ENCODE measurements at places on chromosomes 3 and 15.

DNA sequence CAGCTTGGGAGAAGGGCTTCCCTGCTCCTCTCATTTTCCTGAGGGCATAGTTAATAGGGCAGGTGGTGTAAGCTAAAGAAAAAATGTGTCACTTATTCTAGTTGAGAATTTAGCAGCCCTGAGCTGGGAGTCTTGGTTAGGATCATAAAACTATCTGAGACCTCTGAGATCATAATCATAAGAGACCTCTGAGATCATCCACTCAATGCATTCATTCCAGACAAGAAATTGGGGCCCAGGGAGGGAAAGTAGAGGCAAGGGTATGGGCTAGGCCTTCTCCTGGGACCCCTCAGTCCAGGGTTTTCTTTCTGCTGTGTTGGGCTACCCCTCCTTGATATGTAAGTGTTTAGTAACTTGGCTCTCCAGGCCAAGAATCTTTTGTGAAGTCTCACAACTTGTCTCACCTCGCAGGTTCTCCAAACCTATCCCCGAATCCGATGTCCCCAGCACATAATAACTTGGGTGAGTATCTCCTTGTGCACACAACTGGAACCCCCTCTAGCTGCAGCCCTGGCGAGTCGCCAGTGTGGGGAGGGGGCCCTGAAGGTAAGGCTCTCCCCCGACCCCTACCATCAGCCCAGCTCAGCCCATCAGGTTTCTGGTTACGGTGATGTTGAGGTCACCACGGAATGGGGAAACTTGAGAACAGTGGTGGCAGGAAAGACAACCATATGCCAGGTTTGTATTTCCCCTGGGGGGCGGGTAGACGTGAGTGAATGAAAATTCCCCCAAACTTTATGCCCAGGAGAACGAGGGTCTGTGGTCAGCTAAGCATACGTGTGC is 84.1 kb downstream of the AAGAB start:
- no peak for DNase-seq

DNA sequence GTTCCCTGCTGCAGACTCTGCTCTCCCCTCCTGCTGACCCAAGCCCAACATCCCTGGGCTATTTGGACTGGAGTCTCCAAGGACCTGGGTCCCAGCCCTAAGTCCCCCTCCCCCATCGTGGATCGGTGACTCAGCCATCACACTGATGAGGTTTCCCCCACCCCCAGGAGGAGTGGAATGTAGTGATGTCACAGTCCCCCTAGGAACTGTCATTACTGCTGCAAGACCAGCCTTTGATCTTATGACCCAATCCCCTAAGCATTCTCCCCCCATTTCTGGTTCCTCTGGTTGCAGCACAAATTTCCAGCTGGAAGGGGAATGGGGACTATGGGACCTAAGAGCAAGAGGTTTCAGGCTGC is 63.4 kb upstream of the CSPG4 start:
- no peak for DNase-seq

DNA sequence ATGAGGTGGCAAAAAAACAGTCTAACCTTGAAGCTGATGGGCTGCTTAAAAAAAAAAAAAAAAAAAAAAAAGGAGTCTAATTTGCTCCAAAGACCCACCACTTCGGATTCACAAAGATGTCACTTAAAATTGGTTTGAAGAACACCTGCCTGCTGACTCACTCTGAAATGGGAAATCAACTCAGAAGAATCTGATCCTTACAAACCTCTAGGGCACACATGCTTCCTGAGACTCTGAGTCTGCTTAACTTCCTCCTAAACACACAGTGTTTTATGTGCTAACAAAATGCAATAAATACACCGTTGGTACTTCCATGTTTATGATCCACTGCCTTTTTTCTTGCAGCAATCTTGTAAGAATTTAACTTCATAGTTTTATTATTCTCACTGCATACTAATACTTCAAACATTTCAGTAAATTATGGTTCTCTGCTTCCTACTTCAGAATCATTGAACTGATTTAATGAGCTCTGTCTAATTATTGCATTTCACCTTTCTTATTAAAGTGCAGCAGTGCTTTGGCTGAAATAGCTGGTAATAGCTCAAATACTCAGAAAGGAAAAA is 73.0 kb upstream of the FRMD4B start:
- no peak for DNase-seq

DNA sequence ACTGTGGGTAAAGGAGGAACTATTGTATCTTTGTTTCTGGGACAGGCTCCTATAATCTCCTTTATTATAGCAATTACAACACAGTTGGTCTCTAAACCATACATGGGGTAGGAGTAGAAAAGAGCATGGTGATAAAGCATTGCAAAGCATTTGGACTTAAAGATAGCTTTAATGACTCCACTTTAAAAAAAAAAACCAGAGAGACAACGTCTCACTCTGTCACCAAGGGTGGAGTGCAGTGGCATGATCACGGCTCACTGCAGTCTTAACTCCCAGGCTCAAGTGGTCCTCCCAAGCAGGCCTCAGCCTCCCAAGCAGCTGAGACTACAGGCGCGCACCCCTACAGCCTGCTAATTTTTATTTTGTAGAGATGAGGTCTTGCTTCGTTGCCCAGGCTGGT is 68.2 kb downstream of the DENND4A start:
- DNase-seq = no peak

GRCh38 chr15:98909968-98910885 is 97.4 kb downstream of the PGPEP1L start:
- DNase-seq = no peak

DNA sequence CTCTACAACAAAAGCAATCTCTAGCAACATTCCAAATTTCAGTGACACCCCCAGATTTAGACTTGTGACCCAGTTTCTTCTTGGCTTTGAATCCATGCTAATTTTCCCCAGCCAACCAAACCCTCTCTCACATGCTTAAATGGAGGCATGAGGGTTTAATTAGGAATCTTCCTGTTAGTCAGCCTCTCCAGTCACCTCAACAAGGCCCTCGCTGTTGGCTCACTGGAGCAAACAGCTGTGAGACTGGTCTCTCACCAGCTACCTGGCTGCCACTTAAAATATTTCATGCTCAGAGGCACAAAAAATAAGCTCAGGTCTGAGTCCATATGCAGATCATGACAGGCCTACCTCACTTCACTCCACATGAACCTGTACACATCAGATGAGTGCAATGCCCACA is 630.4 kb upstream of the ADAMTS9 start:
- DNase-seq = no peak

Measured in activated CD4-positive, alpha-beta T cell treated with anti-CD3 and anti-CD28 coated beads, Interleukin-2, amount 50 U/mL, for 24 hours (primary cell).